Mesothelial cell of epicardium (in vitro differentiated cells): ENCODE measurements at places on chromosomes 1 and 21.

DNA sequence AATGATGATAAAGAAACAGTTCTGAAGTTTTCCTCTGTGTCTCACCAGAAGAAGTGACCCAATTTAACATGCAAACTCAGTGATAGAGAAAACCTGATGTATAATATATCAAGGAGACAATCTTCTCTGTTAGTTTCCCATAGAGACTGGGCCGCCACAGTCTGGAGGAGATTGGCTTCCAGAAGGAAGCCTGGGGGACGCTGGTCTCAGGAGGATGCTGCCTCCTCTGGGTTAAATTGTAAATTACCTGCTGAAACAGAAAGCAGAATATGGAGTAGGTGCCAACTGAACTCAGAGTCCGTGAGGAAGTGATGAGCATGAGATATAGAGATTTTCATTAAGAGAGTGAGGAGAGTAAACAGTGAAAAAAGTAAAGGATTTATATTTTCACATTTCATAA lies 15.8 kb downstream of the OR14I1 start:
- no peak for DNase-seq

- DNase-seq: no peak
These were observed 3.0 kb upstream of the TMEM54 start for GRCh38 chr1:32903991-32904785.

DNA sequence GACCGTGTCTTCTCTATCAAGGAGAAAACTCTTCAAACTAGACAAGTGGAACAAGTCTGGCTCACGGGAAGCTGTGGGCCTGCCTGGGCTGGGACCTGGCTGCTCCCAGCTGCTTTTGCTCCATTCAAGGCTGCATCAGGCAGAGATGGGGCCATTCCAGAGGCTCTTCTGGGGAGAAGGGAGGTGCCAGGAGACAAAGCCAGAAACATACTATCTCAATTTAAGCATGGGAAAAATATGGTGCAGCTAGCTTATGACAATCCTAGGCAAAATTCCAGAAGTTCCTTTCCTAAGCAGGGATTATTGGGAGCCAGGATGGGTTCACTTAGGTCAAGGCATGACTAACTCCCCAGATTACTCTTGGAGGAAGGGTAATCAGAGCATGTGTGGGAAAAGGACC lies 90.8 kb upstream of the SLC2A1 start:
- DNase-seq: no peak

DNA sequence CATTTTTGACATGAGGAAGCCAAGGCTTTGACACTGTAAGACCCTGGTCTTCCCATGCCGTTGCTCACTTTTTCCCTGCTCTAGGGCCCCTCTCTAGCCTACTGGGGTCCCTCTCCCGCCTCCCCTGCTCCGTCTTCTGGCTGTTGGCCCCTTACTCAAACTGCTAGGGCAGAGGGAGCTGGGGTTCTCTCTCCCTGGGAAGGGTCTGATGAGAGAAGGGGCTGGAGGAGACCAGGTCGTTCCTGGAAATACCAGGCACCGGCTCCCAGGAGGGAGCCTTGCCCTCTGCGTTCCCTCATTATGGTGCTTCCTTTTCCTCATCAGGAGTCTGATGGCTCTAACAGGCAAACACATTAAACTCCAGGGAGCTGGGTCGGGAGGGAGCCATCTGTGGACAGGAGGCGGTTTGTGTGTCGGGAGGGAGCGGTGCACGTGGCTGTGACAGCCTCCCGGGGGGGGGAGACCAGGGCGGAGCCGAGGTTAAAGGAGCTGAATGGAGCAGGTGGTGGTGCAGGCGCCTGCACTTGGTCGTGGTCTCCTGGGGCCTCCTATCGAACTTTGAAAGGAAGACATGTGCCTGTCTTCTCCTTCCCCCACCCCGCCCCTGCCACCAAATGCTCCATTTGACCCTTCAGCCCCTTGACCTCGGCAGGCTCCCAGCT lies 35.4 kb upstream of the LHX4 start:
- DNase-seq: no peak

DNA sequence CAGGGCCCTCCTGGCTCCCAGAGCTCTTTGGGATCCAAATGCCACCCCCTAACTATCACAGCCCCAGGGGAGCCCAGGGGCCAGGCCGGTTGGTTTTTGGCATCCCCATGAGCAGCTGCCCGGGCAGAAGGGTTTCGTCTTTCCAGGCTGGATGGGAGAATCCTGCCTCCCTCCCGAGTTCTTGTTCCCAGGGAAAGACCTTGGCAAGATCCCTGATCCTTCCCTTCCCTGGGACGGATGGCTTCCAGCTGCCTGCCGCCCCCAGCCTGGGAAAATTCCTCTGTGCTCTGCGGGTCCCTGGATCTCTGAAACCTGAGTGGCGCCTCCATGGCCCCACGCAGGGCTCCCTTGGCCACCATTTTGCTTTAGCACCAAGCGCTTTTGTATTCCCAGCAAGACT lies 55.6 kb downstream of the TAS1R2 start:
- DNase-seq: no peak

GRCh38 chr21:29638138-29638537 lies 301.7 kb downstream of the GRIK1 start:
- DNase-seq: no peak

GRCh38 chr1:153616144-153616916 lies at the start of gene S100A14:
Gene S100A14 (minus strand): TSS chr1:153616325. CDS start chr1:153615858, 467 bp downstream.
- DNase-seq: no peak

DNA sequence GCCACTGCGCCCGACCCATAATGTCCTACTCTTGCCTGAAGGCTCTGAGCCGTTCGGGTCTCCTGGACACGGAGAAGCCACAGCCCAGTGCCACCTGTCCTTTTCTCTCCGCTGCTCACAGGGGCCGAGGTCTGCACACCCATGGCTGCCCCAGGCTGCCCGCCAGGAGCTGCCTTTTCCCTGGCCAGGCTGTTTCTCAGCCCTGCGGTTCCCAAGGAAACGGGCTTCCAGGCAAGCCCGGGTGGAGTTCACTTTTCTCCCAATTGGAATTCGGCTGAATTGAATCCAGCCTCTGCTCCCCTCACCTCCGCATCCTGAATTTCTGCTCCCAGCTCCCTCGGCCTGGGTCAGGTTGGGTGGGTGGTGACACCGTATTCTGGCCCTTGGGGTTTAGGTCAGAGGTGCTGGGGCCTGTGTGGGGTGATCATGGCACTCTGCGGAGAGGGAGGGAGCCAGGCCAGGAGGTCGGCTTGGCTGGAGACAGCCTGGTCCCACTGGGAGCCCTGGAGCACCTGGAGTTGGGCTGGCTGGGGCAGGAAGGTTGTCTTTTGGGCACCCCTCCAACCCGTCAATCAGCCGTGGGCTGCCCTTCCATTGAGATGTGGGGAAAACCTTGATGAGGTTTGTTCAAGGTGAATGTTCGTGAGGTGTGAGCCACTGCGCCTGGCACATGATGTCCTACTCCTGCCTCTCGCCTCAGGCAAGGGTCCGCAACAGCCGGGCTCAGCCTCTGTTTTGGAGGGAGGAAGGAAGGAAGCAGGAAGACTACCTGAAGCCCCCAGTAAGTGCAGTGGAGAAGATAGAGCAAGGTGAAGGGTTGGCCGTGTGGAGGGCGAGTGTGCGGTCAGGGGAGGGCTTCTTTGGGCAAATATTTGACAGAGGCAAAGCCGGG lies 25.1 kb downstream of the RRP1 start:
- DNase-seq: no peak

DNA sequence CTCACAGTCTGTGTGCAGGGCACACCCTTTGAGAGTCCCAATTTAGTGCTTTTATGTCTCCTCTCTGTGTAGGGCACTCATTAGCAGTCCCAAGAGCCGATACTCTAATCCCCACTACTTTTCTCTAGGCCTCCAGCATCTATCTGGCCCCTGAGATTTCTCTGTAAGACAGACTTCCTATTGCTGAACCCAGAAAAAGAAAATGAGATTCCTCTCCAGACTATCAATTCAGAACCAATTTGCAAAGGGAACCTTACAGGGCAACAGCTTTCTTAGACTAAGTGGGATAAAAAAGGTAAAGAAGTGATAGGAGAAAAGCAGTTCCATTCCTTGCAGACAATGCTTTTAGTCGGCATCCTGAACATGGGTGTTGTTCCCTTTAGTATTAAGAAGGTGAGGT lies 172.2 kb downstream of the EDEM3 start:
- no peak for DNase-seq

DNA sequence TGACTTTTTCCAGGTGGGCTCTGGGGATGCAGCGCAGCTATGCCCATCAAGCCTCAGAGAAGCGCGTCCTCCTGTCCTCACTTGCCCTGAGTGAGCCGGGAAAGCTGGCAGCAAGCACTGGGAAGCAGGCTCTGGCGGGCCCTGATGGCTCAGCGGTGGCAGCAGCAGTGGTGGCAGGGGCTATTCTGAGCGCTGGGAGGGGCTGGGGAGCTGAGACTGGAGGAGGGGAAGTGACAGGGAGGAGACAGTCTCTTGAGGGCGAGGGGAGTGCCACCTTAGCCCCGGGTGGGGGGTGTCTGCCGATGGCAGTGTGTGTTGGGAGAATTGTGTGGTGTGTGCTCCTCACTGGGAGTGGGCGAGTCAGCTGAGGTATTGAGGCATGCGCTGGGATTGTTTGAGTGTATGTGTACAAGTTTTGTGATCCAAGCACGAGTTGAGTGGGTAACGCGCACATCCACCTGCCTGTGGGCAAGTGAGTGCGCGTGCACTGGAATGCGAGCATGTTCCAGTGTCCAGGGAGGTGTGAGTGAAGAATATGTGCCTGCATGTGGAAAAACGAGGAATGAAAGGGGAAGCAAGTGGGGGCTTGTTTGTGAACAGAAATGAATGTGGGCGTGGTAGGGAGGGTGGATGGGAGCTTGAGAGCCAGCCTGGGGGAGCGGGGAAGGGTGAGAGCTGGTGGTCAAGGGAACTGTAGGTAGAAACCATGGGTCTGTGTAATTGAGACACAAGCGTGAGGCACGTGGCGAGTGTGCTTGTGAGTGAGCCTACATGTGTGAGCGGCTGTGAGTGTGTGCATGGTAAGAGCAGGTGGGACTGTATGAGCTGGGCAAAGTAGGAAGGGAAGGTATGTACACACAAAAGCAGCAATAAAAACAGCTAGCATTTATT lies 2.9 kb upstream of the FOXO6 start:
- DNase-seq: no peak

- no peak for DNase-seq
These were observed 95.1 kb downstream of the SIPA1L2 start for GRCh38 chr1:232534552-232535517.

DNA sequence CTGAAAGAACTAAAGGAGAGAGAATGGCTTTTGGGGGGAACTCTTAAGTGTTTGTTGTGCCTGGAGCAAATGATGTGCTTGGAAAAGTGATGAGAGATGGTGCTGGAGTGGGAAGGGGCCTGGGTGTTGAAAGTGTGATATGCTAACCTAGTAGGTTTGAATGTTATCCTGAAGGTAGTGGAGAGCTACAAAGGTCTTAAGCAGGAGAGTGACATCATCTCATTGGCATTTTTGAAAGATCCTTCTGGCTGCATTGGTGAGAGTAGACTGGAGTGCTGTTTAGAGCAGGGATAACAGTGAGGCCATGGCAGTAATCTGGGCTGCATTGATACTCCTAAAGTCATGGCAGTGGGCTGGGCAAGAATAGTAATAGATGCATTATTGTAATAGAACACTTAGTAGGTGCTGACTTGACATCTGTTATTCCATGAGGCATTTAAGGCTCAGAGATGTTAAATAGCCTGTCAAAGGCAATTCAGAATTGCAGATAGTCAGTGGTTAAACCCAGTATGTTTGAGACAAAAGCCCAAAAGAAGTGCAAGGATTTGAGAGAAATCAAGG lies 44.5 kb downstream of the MDM4 start:
- DNase-seq: no peak

GRCh38 chr1:31181515-31182343 lies 58.0 kb downstream of the NKAIN1 start:
- no peak for DNase-seq

- no peak for DNase-seq
These were observed 118.9 kb downstream of the OSBPL9 start for GRCh38 chr1:51735746-51736254.

- no peak for DNase-seq
These were observed 9.8 kb downstream of the PPFIA4 start for GRCh38 chr1:203036135-203036534.

- DNase-seq: no peak
These were observed 2.4 kb upstream of the PDXK start for GRCh38 chr21:43716376-43717165.

GRCh38 chr1:53431805-53432565 lies 27.2 kb upstream of the DMRTB1 start:
- DNase-seq: no peak

- DNase-seq: no peak
These were observed 3.5 kb upstream of the ACBD6 start for GRCh38 chr1:180505732-180506335.

- DNase-seq: no peak
These were observed 439.0 kb upstream of the PLXNA2 start for GRCh38 chr1:208683141-208683540.

DNA sequence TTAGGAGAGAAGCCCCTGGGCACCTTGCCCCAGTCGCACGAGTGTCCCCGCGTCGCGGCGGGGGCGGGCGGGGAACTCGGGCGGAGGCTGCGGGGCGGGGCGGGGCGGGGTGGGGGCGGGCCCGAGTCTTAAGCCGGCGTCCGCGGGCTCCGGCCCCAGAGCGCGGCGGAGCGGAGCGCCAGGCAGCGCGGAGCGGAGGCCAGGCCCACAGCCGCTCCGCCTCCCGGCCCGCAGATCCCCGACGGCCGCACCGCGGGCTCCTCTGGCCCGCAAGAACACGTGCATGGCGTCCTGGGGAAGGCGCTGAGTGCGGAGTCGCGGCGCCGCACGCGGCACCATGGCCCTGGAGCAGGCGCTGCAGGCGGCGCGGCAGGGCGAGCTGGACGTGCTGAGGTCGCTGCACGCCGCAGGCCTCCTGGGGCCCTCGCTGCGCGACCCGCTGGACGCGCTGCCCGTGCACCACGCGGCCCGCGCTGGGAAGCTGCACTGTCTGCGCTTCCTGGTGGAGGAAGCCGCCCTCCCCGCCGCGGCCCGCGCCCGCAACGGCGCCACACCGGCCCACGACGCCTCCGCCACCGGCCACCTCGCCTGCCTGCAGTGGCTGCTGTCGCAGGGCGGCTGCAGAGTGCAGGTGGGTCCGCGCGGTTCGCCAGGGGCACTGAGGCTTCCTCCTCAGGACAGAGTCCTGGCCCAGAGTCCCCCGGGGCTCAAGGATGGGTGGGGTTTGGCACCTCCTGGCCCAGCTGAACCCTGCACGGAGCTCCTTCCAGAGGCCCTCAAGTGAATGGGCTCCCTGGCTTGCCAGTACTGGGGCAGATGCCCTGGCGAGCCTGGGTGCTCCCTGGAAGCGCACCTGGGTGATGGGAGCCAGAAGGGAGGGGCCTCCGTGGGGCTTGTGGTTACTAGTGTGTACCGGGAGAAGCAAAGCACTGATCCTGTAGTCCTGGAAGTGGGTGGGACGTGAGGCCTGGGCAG lies at the start of gene ESPN:
ESPN (plus strand) TSS at position 158 of the 975 bp plus-strand sequence; CDS start at position 338, 180 bp downstream.
- no peak for DNase-seq

DNA sequence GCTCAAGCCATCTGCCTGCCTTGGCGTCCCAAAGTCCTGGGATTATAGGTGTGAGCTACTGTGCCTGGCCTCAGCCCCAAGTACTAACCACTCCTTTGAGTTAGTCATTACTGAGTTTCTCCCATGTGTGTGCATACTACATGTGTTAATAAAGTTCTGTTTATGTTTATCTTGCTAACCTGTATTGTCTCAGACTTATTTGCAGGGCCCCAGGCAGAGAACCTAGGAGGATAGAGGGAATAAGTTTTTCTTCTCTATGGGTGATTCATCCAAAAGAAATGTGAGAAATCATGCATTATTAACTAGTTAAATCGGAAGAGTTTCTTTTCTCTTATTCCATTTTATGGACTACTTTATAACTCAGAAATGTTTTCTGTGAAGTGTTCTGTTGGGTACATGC lies 203.9 kb upstream of the CACYBP start:
- no peak for DNase-seq

- no peak for DNase-seq
These were observed 40.2 kb downstream of the APP start for GRCh38 chr21:26130249-26130881.
